Activated CD4-positive, alpha-beta T cell treated with anti-CD3 and anti-CD28 coated beads for 24 hours (primary cell): ENCODE measurements at places on chromosomes 2 and 18.

DNA sequence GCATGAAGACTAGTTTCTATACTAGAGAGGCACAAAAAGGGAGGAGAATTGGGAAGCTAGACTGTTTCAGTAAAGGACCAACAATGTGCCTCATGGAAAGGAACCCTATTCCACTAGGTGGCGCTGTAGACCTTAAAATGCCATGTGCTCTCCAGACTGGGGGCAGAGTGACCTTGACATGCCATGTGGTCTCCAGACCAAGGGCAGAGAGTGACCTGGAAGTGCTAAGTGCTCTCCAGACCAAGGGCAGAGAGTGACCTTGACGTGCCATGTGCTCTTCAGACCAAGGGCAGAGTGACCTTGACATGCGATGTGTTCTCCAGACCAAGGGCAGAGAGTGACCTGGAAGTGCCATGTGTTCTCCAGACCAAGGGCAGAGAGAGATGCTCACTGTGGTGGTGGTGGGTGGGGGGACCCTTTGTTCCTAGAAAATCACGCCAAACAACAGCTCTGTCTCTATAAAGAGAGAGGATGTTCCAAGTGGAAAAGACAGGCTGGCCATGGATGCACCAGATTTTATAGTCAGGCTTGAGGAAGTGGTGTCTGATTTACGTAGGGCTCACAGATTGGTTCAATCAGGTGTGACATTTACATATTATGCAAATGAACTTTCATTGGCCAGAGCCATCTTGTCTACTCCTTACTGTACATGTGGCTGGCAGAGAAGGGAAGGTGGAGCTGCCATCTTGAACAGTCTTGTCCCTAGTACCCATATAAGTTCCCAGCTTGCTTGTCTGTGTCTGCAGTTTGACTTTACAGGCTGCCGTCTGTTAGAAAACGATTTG, 344.0 kb upstream of the DDX18 start:
- DNase-seq = peak; percentile 1

DNA sequence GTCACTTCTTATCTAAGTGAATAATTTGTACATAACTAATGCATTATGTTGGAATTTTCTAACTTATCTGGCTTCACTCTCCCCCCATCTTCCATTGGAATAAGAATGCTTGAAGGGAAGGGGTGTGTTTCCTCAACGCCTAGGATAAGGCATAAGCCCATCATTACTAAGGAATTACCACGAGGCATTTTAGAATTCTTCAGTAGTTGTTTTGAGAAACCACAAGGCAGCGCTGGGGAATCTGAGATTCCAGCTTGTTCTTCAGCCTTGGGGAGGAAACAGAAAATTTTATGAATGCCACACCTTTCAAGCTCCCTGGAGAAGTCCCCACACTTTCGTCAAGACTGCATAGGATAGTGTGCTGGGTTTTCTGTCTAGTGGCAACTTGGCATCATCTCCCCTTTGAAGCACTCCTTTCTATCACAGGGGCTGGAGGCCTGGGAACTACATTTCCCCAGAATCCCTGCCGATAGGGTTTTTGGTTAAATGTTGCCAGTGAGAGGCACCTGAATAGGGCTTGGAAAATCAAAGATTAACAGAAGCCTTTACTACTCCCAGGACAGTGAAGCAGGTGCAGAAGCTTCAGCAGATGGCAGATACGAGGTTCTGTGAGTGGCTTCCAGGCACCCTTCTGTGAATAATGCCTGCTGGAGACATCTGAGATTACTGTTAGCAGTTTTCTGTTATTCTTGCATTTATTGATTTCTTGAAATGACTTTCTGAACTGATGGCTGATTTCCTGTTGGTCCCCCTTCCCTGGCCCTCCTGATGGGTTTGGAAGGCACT, 192.7 kb upstream of the REV1 start:
- DNase-seq = no peak

GRCh38 chr2:189534854-189535832, 45.4 kb downstream of the SLC40A1 start:
- no peak for DNase-seq

DNA sequence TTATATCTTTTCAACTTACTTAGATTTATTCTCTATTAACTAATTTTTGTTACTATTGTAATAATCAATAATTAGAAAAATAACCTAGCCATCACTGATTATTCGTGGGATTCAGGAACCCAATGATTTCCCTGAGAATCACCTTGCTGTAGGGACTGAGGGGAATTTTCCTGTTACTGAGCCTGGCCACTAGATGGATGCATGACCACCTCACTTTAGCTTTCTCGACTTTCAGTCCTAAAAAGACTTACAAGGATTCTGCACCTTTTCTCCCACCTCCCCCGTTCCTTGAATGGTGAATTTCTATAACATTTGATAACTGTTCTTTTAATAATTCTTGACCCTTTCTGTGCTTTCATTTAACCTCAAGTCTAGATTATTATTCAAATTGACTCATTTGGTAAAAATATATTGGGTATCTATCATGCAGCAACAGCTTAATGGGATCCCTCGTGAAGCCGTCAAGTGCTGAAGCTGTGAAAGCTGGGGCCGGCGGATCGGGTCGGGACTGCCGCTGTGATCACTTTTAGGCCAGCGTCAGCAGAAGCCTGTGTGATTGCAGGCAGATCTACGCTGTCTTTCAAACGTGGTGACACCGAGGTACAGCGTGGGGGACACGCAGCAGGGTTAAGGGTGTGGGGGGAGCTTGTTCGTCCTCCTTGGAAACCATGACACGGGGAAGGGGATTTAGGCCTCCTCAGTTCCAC, 38.8 kb upstream of the TMEM18 start:
- DNase-seq = no peak

GRCh38 chr2:191845248-191845715, 1.6 kb downstream of the CAVIN2 start:
- DNase-seq = no peak

- DNase-seq = peak; percentile 59
Observed at GRCh38 chr2:218186355-218186766, 19.6 kb upstream of the CXCR1 start.

- DNase-seq = no peak
Observed at GRCh38 chr2:183010112-183010511, 28.1 kb downstream of the NCKAP1 start.

DNA sequence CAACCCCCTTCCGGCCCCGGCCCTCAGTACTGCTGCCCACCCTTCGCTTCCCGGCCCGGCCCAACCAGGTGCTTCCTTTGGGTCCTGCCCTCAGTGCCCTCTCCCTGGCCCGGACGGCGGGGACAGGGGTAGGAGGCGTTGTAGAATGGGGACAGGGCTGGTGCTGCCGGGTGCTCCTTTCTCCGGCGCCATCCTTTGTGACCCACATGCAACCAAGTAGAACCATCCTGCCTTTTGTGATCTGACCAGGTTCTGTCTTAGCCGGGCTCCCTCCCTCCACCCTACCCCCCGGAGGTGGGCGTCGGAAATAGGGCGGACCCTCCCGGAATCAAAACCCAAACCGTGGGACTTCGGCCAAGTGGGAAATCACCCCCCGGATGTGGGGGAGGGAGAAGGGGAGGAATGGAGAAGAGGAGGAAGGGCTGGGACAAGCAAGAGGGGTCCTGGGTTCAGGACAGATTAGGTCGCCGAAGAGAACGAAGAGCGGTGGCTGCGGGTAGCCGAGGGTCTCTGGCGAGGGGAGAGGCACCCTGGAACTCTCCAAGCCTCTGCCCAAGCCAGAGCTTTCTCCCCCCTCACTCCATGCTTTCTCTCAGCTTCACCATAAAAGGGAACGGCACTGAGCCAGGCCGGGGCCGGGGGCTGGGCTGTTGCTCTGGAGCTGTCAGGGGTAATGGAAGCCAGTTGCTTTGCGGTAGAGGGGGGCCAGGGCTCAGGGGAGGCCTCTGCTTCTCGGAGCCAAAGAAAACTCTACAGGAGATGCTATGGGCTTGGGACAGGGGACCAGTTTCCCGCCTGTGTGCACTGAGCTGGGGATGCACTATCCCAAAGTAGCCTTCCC, 756 bp upstream of the OST4 start:
- no peak for DNase-seq

DNA sequence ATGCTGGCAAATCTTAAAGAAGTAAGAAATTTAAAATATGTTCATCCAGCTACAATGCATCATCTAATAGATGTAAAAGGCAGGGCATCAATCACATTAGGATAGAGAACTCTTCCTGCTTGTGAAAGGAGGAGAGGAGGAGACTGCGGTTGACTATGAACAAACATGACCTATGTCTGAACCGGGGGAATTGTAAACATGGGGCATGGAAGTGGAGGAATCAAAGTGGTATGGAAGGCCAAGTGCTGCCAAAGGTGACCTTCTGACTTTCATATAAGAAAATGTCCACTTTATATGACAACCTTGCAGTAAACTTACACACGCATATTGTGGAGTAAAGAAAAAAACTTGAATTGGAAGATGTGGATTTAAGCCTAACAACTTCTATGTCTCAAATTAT, 20.0 kb upstream of the SLC8A1 start:
- DNase-seq = no peak

- no peak for DNase-seq
Observed at GRCh38 chr2:47002480-47003381, 87.1 kb upstream of the MCFD2 start.
